H9 (cell line): ENCODE measurements at places on chromosomes 6 and 20. TPM values are rescaled to one million over a fixed set of nuclear protein-coding genes. Genes with fewer than 3 reads are reported as not detected.

- DNase-seq, result no peak
These were observed 18.6 kb downstream of the ADGRF5 start for GRCh38 chr6:46903175-46903574.

GRCh38 chr6:167341038-167341583 is 16.2 kb downstream of the TTLL2 start:
- no peak for DNase-seq

Gene RIMS4
- total RNA-seq, result 15.5 and 16.3 TPM in 2 replicates

DNA sequence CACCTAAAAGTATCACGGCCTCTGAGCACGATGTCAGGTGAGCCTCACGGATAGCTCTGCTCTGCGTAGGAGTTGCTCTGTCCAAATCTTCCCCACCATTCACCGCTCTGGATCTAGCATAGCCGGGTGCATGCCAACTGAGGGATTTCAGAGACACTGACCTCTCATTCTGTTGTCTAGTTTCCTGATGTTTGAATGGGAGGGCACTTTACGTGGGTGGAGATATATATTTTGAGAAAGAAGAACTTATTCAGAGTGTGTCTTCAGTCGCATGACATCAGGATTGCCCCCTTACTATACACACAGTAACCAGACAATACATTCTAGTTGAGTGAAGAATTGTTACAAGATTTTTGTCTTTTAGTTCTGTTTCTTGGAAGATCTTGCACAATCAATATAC is 96.5 kb upstream of the CITED2 start:
- no peak for DNase-seq

Gene TSBP1
- total RNA-seq, result not detected in 2 replicates

GRCh38 chr6:30743099-30744053 is 889 bp upstream of the FLOT1 start:
- no peak for DNase-seq

DNA sequence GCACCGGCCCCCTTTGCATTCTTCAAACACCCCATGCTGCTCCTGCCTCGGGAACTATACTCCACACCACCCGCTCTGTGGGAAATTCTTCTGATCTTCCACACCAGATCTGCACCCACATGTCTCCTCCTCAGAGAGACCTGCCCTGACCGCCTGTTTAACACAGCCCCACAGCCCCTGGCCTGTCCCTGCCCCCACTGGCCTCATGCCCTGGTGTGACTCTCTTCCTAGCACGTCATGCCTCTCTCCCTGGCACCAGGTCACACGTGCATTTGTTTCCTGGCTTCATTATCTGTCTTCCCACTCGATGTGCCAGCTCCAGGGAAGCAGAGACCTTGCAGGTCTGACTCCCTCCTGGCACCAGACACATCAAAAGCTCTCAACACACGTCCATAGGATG is 79.6 kb downstream of the ANKRD60 start:
- no peak for DNase-seq

DNA sequence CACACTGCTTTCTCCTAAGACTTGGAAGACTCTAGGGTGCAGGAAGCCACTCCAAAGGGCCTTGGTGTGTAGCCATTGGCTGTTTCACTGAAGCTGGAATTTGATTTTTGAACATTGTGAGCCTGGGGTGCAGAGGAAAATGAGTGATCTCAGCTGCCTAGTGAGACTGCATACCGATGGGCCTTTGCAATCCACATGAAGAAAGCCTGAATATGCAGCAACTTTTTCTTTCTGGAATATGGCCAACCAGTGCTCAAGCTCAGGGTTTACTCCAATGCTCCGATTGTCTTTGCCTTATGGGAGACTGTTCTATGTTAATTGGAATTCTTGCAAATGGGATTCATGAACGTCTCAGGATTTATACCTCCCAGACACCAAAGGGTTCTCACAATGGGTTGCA is 242.6 kb downstream of the DOK5 start:
- DNase-seq, result no peak

DNA sequence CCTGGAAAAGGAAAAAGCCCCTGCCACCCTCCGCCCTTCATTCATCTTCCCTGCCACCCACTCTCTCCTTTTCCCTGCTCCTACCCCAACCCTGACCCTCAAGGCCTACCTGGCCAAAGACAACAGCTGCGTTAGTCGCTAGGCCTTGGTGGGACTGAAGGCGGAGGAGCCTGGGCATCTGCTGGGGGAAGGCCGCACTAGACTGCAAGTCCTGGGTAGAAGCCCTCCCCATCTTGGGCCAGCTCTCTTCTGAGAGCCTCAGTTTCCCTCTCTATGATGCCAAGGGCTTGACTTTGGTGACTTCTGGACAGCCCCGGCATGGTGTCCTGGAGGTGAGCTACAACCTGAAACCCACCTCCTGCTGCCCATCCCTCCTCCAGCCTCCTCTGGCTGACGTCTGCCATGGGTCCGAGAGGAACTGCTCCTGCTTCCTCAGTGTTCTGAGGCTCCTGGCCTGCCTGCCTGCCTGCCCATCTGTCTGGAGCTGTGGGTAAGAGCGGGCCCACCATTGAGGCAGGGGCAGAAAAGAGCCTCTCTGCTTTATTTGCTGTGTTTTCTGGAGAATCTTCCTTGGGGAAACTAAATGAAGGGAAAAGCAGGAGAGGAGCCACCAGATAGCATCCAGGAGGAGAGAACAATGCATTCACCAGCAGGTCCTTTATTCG is 7.5 kb upstream of the FOXC1 start:
- DNase-seq, result no peak

DNA sequence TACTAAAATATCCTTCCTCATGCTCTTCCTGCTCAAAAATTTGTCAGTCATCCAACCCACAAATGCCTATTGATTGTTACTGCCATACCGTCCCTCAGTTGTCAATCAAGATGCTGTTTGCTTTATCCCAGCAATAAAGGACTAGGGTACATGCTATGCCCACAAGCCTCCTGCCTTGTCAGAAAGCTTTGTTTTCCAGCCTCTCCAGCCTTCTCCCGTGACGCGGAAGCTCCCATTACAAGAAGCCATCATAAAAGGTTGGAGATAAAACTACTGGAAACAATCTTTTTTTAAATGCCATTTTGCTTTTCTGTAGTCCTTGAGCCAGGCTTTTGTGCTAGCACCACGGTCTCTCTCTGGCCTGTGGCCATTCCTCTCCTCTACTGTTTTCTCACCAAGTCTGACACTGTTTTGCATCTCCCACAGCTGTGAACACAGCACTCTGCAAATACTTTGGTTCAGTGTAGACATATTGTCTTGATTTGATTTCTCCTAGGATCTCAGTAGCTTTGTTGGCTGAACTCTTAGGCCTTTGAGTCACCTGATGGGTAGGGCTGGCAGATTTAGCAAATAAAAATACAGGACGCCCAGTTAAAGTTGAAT is 495.7 kb upstream of the JARID2 start:
- DNase-seq, result no peak

- no peak for DNase-seq
These were observed 2.5 kb upstream of the TNFRSF6B start for GRCh38 chr20:63693733-63694583.

Gene ARMC12
- total RNA-seq, result 1.5 and 1.7 TPM in 2 replicates

DNA sequence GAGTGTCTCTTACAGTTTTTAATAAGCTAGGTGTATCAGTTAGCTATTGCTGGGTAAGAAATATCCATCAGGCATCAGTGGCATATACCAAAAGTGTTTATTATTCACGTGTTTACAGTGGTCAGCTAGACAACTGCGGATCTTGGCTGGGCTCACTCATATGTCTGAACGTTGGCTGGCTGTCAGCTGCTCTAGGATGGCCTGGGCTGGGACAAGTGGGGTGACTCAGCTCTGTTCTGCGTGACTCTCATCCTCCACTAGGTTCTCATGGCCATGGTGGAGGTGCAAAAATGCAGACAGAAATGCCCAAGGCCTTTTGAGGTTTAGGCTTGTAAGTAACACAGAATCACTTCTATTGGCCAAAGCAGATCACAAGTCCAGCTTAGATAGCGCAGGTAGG is 22.0 kb downstream of the ZNF341 start:
- no peak for DNase-seq

Gene LZTS3
- 19.2 and 20.8 TPM in 2 replicates for total RNA-seq

Gene TRIM40
- total RNA-seq, result not detected in 2 replicates

DNA sequence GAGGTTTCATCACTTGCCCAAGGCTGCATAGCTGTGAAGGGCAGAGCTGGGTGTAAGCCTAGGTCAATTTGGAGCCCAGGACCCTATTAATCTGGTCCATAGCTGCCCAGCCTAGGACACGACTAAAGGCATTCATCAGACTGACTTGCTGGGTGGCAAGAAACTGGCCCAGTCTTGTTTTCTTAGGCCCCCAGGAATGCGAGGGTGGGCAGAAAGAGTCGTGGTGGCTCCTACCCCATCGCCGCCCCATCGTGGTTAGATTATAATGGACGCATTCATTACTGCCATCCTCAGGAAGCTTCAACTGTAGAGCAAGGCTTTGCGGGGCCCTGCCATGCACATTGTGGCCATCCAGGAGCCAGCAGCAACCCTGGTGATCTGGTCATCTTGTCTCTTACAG is 16.1 kb downstream of the DYNLRB1 start:
- DNase-seq, result no peak

Gene SMLR1
- total RNA-seq, result not detected in 2 replicates

DNA sequence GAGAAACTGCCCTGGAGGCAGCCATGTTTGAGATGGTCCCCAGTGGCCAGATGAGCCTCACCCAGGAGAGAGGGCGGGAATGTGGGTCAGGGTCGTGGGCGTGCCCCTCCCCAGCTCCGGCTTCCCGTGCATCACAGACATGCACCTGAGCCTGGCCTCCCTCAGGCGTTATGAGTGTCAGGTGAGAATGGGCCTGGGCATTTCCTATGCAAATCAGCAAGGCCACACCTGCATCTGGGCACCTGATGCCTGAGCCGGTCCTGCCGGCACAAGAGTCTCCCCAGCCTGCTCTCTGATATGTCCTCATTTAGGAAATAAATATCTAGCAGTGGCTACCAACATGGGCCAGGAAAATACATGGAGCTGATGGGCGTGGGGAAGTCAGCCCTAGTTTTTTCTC is 82.4 kb downstream of the RAMACL start:
- DNase-seq, result no peak
